SW 1271 (cell line): ENCODE measurements at places on chromosomes 13 and 19.

GRCh38 chr19:14786421-14786851 lies 8.1 kb upstream of the ADGRE2 start:
- no peak for DNase-seq

DNA sequence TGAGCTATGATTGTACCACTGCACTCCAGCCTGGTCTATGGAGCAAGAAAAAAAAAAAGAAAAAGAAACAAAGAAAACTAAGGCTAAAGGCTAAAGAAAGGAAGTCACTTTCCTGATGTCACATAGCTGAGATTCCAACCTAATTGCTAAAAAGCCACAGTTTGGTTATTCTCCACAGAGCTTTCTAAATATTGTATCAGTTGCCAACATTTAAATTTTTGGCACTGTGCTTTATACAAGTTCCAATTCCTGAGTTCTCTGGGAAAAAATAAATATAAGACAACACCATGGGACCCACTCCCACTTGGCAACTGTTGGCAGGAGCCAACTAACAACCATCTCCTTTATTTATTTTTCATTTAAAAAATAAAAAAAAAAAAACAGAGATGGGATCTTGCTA lies 11.2 kb upstream of the LYPD3 start:
- DNase-seq = peak; percentile 17

DNA sequence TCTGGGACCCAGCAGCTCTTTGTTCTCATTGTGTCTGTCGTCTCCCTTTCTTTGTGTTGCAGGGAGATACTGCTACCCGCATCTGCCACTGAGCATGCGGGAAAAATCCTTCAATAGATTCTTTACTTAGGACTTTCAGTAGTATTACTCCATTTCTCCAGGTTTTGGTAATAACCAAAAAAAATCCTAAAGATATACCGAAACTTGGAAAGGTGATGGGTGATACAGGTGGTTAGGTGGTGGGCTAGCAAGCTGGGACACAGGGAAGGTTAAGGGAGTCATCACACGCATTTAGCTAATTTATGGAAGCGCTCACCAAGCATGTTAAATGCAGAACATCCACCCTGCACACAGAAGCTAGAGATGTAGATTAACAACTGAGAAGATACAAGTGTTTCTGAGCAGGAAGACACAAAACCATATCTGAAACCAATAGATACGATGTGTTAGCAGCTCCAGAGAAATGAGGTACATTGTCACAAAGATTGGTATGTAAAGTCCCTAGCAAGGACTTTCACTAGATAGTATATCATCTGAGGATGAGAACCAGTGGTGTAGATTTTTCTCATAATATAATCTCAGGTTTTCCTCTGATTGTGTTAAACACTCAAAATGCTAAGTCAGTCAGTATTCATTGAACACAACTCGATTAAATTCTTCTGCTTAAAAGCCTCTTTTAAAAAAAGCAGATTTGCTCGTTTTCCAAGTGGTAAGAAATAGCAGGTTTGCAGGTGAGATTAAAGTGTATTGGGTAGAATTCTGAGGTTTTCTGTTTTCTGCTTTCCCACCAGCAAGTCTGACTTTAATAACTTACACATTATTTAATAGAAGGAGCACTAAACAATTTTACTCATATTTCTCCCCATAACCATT lies 1.2 kb upstream of the SLAIN1 start:
- DNase-seq = peak; percentile 13

DNA sequence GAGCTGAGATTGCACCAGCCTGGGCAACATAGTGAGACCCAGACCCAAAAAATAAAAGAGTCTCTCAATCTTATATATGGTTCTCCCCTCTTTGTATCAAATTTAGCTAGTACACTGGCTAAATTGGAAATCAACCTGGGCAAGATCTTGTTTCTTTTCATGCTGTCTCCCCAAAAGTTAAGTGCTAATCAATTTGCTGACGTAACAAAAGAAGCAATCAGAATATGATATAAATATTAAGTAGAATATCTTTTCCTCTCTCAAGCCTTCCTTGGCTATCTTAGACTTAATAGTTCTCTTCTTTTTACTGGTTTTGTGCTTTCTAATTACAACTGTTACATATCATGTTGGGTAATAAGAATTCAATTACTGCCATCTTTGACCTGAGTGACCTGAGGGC lies 258.9 kb downstream of the KCNRG start:
- no peak for DNase-seq

DNA sequence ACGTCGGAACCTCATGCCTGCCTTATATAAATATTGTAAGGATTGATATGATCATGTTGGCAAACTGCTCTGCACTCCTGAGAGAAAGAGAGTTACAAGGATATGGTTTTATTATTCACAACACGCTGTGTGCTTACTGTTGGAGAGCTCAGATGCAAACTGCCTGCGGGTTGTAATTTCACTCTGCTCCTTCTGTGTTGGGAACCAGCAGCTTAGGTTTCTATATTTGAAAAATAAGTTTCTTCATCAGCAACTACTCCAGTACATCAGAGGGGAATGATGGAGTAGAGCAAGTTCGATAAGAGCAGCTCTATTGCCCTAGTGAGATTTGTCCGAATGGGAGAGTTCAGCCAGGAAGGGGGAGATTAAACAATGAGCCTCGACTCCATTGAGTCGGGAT lies 106.9 kb upstream of the UBL3 start:
- DNase-seq = no peak

GRCh38 chr13:66921437-66921836 lies 308.7 kb downstream of the PCDH9 start:
- no peak for DNase-seq
